ENCODE measurements at places on chromosomes 6 and 20. TPM values are rescaled to one million over a fixed set of nuclear protein-coding genes. Genes with fewer than 3 reads are reported as not detected.

GRCh38 chr20:57808264-57809070 lies 98.7 kb upstream of the PMEPA1 start:
- H3K4me1 ChIP-seq, result peaks cover 21% of the 10 kb centered on the region
- H3K4me3 ChIP-seq, result no peak overlapping the region
- no peaks in the 10 kb centered on the region for H3K36me3 ChIP-seq
- H3K27ac ChIP-seq, result no peak overlapping the region
- H3K27me3 ChIP-seq, result peaks cover 39% of the 10 kb centered on the region

DNA sequence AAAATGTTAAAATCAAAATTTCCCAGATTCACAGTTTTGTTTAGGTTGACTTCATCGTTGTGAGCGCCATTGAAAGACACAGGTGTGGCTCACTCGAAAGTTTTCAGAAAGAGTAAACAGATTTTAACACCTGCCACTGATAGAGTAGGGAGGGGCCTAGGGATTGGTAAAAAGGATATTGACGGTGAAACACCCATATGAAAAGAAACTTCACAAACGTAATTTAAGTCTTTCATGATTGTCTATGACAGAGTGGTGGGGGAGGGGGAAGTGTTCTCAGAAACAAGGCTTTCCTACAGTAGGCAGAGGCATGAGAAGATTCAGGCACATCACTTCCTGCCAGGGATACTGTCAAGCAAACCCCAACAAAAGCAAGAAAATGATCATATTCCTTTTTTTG lies 101.4 kb downstream of the PERP start:
- DNase-seq, result no peak
- no peak overlapping the region for H3K27ac ChIP-seq
- H3K4me1 ChIP-seq, result no peaks in the 10 kb centered on the region
- no peak overlapping the region for H3K4me3 ChIP-seq

The RWDD2A gene
- 8.2 TPM for total RNA-seq

GRCh38 chr6:157491571-157492232 lies 110.7 kb downstream of the ZDHHC14 start:
- peak; percentile 75 for DNase-seq
- no peak overlapping the region for H3K27ac ChIP-seq
- no peaks in the 10 kb centered on the region for H3K36me3 ChIP-seq

- H3K27ac ChIP-seq, result peak overlapping the region; percentile 99
- no peaks in the 10 kb centered on the region for H3K27me3 ChIP-seq
- peaks cover 42% of the 10 kb centered on the region for H3K4me1 ChIP-seq
- no peaks in the 10 kb centered on the region for H3K36me3 ChIP-seq
- H3K4me3 ChIP-seq, result peak overlapping the region; percentile 87
These were observed 699 bp upstream of the HSPA1B start for GRCh38 chr6:31826793-31827285.

The NINL gene
- total RNA-seq, result 20.8 TPM

The FAM209B gene
- total RNA-seq, result 0.55 TPM

The TREML2 gene
- total RNA-seq, result not detected

DNA sequence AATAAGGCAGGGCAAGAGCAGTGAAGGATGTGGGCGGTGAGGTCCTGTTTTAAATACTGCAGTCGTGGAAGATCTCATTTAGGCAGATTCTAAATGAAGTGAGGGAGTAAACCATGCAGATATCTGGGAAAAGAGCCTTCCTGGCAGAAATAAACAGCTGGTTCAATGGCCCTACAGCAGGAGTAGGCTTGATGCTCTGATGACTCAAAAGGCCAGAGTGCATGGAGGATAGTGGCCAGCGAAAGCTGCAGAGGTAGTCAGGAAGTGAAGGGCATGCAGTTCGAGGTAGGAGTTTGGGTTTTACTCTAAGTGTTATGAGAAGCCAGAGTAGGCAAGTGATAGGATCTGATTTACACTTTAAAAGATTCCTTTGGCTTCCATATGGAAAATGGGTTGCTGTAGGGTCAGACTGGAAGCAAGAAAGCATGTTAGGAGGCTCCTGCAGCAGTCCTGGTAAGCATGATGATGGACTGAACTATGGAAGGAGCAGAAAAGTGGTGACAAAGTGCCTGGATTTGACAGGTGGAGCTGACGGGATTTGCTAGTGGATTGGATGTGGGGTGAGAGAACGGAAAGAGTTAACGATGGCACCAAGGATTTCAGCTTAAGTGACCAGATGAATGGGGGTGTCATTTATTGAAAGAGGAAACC lies 150.0 kb downstream of the GJA10 start:
- H3K27me3 ChIP-seq, result no peaks in the 10 kb centered on the region
- H3K4me3 ChIP-seq, result no peak overlapping the region
- DNase-seq, result no peak

The PHACTR3 gene
- not detected for total RNA-seq

The BPIFA1 gene
- total RNA-seq, result not detected

The HCRTR2 gene
- total RNA-seq, result not detected

DNA sequence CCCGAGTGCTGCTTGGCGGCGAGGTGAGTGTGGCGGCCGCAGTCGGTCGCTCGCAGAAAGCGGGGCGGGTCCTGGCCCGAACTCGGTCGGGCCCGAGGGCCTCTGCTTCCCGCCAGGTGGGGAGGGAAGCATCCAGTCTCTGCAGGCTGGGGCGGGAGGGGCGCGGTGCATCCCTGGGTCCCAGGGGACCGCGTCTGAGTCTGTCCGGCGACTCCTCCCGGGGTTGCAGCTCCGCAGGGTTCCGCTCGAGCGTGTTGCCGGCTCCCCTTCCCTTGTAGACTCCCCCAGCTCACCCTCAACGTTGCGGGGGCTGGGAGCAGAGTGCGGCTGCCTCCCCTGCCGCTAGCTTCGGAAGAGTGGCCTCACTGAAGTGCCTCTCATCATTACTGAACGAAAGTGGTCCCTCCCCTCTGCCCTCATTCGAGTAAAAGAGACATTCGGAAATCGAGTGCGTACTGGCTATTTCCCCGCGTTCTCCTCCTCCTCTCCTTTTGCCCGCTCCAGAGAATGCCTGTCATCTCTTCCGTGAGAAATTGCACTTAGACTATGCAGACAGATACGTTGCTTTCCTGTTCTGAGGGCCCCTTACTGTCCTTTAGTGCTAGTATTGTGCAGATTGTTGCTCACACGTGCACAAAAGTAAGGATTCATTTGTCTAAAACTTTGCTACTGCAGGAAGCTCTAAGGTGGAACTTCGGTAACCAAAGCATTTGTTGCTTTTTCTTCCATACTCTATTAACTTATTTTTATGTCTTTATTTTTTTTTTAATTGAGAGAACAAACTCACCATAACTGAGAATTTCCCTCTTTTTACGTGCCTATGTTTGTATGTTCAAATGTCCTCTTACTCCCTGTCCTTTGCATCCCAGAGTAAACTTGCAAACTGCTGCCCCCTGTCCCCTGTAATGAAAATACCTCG lies 751 bp downstream of the MAP3K4 start:
- H3K27me3 ChIP-seq, result peaks cover 2% of the 10 kb centered on the region
- H3K4me3 ChIP-seq, result peak overlapping the region; percentile 86
- peak overlapping the region; percentile 88 for H3K27ac ChIP-seq
- H3K36me3 ChIP-seq, result no peaks in the 10 kb centered on the region

GRCh38 chr6:73817253-73817652 lies 121.2 kb downstream of the CD109 start:
- H3K27ac ChIP-seq, result no peak overlapping the region
- H3K36me3 ChIP-seq, result peaks cover 12% of the 10 kb centered on the region
- DNase-seq, result no peak

DNA sequence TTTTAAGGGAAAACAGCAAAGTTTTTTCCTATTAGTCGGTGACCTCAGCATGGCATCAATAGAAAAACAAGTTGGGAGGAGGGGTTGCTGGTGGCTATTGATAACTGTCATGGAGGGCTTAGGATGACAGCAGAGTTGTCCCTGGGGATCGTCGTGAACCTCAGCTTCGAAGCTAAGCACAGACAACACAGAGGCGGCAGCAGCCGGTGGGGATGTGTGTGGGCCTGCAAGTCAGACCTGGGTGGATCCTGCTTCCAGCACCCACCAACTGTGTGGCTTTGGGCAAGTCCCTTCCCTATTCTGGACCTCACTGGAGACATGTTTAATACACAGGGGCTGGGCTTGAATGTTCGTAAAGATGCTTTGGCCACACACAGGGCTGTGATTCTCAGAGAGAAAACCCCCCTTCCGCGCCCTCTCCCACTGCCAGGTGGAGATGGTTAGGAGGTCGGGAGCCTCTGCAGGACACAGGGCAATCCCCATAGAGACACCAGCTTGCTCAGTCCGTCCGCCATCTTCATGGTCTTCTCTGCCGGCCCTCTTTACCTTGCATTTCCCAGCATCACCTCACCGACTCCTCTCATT lies 83.1 kb upstream of the TOX2 start:
- no peaks in the 10 kb centered on the region for H3K27me3 ChIP-seq
- DNase-seq, result peak; percentile 72
- no peaks in the 10 kb centered on the region for H3K36me3 ChIP-seq
- no peak overlapping the region for H3K27ac ChIP-seq
- no peak overlapping the region for H3K4me3 ChIP-seq

GRCh38 chr20:48040051-48040450 lies 254.8 kb upstream of the SULF2 start:
- H3K27me3 ChIP-seq, result peaks cover 37% of the 10 kb centered on the region
- H3K4me1 ChIP-seq, result peaks cover 11% of the 10 kb centered on the region
- DNase-seq, result no peak
- H3K4me3 ChIP-seq, result no peak overlapping the region
- H3K27ac ChIP-seq, result no peak overlapping the region

The CAP2 gene
- 71.8 TPM for total RNA-seq

The MYBL2 gene
- total RNA-seq, result 16.1 TPM

The BTNL2 gene
- not detected for total RNA-seq

All from osteocyte (in vitro differentiated cells).